NCI-H1436 treated with DMSO at 0.1 percent for 48 hours (cell line): ENCODE measurements at places on chromosomes 13 and 19.

DNA sequence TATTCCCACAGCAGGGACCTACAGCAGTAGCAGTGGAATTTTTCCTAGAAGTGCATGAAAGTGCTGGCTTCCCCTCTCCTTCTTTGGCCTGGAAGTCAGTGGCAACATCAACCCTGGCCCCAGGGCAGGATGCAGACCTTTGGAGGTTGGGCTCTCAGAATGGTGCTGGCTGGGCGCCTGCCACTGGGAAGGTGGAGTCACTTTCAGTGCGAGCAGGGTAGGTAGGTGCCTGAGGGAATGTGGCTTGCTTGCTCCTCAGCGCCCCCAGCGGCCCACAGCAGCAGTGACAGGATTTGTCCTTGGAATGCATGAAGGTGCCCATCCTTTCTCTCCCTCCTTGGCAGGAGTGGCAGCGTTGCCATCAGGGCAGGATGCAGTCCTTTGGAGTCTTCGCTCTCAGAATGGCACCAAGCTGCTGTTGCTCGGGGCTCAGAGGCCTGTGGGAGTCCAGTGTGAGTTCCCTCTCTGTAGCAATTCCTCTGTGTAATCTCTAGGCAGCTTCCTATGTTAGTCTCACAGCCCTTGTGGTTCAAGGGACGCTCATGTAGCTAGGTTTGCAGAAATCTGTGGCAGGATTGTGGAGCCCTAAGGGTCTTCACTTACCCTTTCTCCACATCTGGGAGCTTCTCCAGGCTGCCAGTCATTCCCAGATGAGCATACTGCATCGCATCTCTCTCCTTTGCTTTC, 354.4 kb upstream of the DACH1 start:
- no peak for DNase-seq

DNA sequence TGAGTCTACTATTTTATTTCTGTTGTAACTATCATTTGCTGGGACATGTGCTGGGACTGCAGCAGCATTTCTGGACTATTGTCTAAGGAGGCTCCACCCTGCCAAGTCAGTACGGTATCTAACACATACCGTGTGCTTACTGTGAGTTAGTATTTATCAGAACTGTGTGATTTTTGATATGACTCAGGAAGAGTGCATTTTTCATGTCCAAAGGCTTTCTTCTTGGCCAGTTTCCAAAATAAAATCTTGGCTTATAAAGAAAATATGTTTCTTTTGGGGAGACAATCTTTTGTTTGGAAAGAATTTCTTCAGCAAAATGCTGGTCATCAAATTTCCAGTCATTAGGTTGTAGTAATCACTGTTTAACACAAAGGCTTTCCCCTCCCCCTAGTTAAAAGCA, 11.6 kb downstream of the PARP4 start:
- DNase-seq: no peak

DNA sequence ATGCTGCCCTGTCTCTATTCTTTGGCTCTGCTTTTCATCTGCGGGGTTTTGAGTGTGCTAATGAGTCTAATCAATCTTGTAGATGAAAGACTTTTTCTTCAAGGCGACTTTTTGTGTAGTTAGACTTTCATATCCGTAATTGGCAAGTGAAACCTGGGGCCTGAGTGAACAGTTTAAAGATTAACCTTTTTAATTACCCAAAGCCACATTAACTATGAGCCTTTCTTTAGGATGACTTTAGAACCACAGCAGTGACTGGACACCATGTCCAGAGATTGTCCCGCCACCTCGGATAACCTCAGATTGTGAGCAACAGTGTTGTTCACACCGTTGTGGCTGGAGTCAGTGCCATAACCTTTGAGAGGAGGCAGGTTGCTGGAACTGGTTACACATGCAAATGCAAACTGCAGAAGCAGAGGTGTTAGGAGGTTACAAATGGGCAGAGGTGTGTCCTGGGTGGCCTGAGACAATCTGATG, 58.7 kb downstream of the SIAH3 start:
- no peak for DNase-seq

DNA sequence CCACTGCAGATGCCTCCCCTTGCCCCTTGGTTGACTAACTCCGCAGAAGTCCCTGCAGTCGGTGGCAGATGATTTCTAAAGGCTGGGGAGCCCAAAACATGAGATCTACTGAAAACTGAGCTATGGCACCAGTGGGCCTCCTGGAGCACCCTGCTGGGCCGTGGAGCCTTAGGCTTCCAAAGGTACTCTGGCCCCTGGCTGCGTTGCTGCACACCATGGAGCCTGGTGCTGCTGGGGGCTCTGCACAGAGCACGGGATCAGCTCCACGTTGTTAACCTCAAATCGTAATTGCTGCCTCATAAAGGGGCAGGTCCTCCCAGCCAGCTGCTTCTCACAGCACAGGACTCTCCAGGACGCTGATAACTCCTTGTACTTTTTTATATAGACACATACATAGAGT, 357.5 kb downstream of the NALCN start:
- no peak for DNase-seq

DNA sequence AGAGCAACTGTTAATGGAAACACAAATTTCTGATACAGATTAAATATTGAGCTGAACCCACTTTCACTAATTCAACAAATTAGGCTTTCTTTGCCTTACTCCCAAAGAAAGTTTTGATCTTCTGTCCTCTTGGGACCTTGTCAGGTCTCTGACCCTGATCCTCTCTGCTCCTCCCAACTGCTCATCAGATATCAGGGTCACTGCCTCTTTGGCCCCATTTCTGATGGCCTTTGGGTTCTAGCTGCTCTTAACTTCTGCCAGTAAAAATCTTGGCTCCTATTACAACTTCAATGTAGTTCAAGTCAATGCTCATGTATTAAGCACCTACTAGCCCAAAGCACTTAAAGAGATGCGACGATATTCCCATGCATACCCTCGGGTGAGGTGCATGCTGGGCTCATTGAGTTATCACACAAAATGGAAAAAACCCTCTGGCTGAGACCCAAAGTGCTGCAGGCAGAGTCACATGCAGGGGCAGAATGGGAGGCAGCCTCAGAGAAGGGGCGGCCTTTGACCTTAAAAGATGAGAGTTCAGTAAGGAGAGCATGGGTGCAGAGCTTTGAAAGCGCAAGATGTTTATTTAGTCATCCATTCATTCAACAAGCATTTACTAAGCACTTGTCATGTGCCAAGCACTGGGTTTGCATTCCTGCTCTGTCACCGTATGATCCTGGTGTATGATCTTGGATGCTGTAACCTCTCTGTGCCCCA, 183.4 kb downstream of the USP12 start:
- DNase-seq: no peak

DNA sequence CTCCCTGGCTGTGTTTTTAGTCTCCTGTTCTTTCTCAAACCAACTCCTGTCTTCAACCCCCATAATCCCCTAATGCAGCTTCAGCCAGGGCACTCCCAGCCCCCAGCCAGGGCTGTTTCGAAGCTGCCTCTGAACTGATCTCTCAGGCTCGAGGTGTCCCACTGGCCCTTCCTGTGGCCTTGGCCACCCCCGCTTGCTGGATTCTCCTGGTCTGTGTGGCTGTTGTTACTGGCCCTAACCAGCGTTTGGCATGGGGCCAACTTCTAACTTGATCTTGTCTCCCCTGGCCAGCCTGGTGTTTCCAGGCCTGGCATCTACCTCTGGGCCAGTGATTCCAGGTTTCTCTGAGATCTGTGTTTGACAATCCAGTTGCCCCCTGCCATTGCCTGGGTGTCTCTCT, 11.0 kb downstream of the XAB2 start:
- no peak for DNase-seq

GRCh38 chr13:45930177-45930576, 78.6 kb upstream of the SIAH3 start:
- DNase-seq: no peak

DNA sequence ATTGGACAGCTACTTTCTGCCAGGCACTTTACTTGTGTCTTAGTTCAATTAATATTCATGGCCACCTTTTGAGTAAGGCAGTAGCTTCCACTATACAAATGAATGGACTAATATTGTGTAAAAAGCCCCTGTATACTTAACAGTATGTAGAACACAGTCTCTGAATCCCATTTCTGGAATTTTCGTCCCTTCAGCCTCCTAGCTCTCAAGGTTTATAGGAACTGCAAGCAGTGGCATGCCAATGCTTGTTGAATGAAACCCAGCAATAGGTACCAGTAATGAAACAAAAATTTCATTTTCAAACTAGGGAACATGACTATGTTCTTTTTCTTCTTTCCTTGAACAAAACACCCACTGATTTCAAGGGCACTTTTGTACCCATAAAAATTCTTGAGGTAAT, 361.6 kb downstream of the TDRD3 start:
- no peak for DNase-seq

DNA sequence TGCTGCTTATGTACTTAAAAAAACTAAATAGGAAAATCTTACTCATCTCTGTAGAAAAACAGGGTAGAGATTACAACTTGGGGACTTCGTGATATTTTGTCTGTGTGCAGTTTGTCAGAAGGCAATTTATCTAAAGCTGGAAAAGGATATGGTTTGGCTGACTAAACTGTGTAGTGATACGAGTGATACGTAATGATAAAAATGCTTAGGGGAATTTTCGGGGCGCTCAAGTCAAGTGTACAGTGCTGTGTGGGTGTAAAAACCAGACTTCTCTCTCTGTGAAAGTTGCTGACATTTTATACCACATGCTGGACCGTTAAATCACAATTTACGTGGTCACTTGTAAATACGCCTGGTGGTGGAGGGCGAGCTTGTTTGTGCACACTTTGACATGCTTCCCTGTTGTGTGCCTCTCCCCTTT, 221.7 kb downstream of the KCNRG start:
- no peak for DNase-seq

GRCh38 chr19:32172566-32173160, 172.7 kb upstream of the ZNF507 start:
- no peak for DNase-seq

GRCh38 chr19:5154129-5154798, 185.4 kb downstream of the KDM4B start:
- DNase-seq: no peak

GRCh38 chr13:61045251-61045650, 370.4 kb downstream of the PCDH20 start:
- DNase-seq: no peak

GRCh38 chr19:51473009-51473707, 5.2 kb upstream of the CEACAM18 start:
- DNase-seq: no peak

DNA sequence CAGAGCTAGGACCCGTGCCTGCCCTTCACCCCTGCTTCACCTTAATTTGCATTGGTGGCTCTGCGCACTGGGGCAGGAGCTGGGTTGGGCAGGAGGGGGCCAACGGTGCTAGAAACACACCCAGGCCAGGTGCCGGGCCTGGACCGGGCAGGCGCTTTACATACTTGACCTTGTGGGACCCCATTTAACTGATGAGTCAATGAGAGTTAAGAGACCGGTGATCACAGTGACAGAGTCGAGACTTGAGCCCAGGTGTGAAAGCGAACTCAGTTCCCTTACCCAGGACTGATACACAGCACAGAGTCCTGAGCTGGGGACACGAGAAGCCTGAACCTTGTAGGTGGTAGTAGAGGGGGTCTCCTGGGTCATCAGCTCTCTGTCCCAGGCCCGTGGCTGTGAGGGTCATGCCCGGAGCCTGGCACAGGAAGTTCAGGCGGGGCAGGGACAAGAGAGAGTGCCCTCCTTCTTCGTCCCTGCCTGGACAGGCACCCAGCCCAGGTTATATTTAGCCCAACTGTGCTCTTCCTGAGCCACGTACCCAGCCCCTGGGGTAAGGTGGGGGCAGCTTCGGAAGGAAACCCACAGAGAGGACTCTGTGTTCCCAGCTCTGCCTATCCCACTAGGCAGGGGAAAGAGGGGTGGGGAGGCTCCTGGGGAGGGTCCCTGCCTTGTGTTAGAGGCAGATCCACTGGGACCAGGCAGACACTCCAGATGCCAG, 1.9 kb downstream of the PRX start:
- DNase-seq: no peak

DNA sequence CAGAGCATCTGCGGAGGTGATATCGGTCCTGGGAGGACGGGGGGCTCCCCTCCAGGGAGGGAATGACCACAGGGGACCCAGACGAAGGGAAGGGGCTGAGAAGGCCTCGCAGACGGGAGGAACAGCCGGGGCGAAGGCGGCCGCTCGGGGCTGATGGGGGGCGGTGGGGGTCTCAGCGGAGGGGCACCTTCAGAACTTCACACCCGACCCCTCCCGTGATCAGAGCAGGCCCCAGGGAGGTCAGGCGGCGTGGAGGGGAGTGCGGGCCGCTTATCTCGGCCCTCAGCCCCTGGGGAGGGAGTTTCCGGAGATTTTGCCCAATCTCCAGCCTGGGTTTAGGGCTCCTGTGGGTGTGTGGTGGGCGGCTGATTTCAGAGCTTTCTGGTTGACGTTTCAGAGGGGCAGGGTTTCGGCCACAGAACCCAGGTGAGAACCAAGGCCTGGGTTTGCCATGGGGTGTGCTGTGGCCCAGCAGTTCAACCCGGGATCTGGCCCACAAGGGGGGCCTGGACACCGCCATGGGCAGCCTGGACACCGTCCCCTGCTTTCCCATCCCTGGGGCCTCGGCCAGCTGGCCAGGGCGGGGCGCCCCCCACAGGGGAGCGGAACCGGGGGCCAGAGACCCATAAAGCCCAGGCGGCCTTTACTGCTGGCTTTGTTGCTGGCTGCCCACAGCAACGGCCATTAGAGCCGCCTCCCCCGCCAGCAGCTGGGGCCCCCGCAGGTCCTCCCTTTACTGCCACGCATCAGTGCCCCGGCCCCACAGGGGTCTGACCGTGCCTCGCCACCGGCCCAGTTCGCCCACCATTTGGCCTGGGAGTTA, 29.0 kb downstream of the ARID3A start:
- no peak for DNase-seq

DNA sequence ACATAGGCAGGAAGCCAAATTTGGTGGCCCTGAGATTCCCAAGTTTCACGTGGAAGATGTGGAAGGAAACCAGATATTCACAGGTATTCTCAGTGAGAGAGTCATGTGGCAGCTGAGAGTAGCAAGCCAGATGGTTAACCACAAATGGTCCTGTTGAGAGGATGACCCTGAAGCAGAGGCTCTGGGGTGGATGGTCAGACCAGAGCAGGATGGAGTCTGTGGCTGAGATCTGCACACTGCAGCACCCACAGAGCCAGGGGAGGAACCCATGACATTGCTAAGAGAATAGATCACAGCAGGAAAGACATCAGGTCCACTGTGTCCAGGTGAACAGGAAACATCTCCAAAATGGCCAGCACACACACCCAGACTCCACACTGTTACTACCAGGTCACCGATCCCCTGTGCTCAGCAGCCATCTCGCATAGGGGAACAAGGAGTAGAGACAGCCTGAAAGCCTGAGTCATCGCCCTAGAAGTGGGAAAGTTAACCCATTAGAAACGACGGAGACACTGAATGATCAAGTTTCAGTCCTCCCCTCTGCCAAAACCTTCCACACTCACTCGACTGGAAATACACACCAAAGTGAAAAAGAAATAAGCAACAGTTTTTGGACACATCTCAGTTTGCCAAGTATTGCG, 160.0 kb downstream of the RBM26 start:
- DNase-seq: no peak
